ENCODE measurements at places on chromosomes 6 and 20.
A peak's percentile ranks its signal among the peaks of the same experiment; 100 is the strongest.

DNA sequence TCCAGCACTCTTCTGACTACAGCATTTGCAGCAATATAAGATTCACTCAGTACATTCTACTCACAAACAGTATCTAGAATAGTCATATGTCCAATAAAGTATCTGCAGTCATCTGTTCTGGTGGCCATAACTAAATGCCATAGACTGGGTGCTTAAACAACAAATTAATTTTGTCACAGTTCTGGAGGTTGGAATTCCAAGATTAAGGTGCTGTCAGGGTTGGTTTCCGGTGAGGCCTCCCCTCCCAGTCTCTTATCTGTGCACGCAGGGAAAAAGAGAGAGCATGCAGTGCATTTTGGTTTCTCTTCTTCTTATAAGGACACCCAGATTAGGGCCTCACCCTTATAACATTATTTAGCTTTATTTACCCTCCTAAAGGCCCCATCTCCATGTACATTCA is 21.3 kb upstream of the NUS1 start:
- no peak for DNase-seq

- DNase-seq: no peak
These were observed 22.3 kb downstream of the ELOVL5 start for GRCh38 chr6:53326372-53327016.

GRCh38 chr6:3782876-3783832 is 31.6 kb upstream of the PXDC1 start:
- no peak for DNase-seq

- DNase-seq: no peak
These were observed 243.3 kb downstream of the SOX4 start for GRCh38 chr6:21836772-21837425.

DNA sequence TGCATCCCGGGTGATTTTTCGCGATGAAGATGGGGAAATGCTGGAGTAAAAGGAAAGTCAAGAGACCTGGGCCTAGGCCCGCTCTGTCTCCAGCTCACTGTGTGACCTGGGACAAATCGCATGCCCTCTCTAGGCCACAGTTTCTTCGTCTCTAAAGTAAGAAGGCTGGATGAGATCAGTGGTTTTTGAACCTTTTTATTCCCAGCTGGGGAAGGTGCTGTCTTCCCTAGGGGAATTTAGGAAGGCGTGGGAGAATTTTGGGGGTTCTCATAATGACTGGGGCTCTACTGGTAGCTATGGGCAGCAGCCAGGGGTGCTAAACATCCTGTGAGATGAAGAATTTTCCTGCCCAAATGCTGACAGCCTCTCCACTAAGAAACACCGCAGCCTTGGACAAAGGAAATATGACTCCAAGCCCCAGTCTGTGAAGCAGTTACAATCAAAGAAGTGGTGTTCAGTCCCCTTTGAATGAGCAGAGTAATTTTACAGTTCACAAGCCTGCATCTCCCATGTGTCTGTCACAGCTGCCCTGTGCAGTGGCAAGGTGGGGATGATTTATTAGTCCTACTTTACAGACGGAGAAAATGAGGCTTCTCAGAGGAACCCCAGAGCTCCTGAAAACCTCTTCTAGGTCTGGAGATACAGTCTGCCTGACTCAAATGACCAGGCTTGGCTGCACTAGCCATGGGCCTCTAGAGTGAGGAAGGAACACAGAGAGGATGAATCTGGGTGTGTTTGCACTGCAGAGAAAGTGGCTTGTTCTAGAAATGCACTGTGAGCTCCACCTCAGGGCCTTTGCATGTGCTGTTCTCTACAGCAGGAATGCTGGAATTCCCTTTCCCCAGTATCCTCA is 57.2 kb downstream of the RAB44 start:
- DNase-seq: no peak

- DNase-seq: no peak
These were observed 40.2 kb downstream of the ITCH start for GRCh38 chr20:34403063-34403827.

- DNase-seq: no peak
These were observed 7.0 kb downstream of the HELZ2 start for GRCh38 chr20:63567136-63567385.

DNA sequence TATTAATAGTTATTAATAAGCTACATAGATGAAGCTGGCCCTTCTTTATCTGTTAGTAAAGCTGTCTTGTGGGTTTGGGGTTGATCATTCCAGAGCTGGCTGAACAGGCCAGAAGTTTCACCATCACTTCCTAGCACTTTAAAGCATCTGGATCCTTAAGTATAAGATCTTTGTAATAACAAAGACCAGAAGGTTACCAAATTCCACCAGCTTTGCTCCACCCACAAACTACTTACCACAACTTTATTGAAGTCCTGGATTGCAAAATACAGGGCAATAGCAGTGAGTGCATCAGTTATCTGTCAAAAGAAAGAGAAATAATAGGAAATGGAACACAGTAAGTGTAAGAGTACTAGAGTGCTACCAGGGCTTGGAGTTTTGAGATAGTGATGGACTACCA is 33.0 kb downstream of the PIGU start:
- DNase-seq: no peak

DNA sequence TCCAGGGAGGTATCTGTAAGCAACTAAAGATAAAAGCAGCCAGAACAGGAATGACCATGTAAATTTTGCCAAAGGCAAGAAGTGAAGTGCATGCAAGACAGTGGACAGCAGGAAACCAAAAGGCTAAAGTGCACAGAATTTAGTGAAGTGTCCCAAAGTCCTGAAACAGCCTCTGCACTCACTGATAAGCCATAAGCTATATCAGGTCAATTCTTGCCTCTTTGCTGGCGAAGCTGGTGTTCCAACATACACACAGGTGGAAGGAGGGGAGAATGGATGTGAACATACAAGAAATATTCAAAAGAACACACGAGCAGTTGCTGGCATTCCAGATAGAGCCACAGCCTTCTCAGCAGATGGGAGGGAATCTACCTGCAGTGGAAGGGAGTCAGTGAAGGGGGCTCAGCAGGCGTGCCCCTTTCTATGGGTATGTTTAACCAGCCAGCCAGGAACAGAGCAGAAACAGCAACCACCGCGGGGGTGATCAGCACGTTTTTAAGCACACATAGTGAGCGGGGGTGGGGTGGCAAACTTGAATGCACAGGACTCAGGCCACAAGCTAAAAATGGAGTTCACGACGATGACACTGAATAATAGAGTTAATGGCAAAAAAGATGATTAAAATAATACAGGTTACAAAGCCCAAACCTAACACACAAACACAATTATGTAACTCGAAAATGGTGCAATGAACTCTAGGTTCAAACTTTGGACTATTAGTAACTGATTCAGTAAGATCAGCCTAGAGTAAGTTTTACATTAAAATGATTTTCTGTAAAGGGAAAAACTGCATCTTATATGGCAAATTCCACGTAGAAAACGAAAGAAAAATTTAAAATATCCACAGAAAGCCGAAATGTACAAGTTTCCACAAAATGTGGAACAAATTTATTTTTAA is 1.2 kb downstream of the ECI2 start:
- peak; percentile 18 for DNase-seq

- no peak for DNase-seq
These were observed 103.4 kb downstream of the PREX1 start for GRCh38 chr20:48724382-48724781.

GRCh38 chr6:30912746-30913520 is 1.1 kb upstream of the VARS2 start:
- DNase-seq: no peak

- DNase-seq: no peak
These were observed at the start of gene WFDC8 for GRCh38 chr20:45579184-45579583. Gene WFDC8 (minus strand): TSS chr20:45579284. CDS start chr20:45579247, 37 bp downstream.

DNA sequence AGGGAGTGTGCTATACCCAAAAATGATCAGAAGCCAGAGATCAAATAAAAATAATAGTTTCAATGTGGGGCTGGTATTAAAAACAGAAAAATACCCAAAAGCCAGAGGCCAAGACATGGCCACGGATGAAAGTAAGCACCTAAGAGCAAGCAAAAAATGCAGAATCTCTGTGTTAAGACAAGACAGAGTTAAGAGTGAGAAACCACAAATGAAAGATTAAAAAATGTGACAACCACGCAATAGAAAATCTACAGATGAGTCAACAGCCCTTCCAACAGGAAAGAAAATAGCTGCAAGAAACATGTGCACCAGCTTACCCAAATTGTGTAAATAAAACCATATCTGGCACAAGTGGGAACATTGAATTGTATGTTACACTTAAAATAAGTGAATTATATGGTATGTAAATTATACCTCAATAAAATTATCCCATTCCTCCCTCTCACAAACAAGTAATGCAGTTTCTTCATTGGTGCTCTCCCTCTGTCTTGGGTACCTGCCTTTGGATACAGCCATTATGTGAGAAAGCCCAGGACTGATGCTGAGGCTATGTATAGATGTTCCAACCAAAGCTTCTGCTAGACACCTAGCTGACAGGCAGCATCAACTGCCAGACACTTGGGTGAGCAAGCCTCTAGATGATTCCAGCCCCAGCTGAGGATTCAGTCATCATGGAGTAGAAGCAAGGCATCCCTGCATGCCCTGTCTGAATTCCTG is 55.3 kb upstream of the UFL1 start:
- peak; percentile 8 for DNase-seq

DNA sequence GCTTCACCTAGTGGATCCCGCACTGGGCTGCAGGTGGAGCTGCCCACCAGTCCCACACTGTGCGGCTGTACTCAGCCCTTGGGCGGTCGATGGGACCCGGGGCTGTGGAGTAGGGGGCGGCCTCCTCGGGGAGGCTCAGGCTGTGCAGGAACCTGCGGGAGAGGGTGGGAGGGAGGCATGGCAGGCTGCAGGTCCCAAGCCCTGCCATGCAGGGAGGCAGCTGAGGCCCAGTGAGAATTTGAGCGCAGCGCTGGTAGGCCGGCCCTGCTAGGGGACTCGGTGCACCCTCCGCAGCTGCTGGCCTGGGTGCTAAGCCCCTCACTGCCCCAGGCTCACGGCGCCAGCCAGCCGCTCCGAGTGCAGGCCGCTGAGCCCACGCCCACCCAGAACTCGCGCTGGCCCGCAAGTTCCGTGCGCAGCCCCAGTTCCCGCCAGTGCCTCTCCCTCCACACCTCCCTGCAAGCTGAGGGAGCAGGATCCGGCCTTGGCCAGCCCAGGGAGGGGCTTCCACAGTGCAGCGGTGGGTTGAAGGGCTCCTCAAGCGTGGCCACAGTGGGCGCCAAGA is 1407.6 kb downstream of the EPHA7 start:
- DNase-seq: no peak

DNA sequence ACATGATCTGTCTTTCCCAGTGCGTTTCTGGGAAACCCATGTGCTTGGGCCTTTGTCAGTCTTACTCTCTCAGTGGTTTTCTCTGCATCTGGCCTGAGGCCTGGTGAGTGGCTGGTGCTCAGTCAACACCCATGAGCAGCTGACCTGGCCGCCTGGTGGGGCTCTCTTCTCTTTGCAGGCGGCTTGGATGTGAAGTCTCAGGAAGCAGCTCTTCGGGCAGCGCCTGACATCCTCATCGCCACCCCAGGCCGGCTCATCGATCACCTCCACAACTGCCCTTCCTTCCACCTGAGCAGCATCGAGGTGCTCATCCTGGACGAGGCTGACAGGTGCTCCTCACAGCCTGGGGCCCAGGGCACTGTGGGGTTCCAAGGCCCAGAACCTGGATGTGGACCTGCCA is 10.8 kb downstream of the DDX27 start:
- DNase-seq: no peak

GRCh38 chr6:56514395-56514794 is 128.3 kb downstream of the DST start:
- no peak for DNase-seq

GRCh38 chr20:36460648-36461599 is 80.4 kb upstream of the MYL9 start:
- peak; percentile 85 for DNase-seq

DNA sequence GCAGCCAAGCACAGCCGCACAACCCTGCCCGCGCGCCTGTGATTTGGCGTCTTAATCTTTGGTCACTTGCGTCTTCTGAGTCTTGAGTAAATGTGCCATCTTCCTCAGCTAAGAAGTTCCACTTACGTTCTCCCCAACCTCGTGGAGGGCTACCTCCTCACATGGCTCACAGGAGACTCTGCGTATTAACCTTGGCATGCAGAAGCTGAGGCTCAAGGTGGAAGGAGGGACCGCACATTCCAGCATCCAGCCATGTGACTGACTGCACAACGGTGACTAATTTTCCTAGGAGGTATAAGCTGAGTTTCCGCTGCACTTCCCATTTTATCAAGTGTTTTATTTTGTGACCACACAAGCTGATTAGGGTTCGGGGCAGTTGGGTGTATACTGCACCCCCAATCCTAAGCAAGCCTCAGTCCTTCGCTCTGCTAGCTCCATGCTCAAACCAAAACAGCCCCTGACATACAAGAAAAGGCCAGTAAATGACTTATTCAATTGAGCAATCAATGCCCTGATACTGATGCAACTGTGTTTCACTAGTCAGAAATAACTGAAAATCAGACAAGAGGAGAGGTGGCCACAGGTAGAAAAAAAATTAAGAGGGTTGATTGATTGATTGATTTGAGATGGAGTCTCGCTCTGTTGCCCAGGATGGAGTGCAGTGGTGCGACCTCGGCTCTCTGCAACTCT is 7.0 kb downstream of the BEND3 start:
- DNase-seq: no peak

DNA sequence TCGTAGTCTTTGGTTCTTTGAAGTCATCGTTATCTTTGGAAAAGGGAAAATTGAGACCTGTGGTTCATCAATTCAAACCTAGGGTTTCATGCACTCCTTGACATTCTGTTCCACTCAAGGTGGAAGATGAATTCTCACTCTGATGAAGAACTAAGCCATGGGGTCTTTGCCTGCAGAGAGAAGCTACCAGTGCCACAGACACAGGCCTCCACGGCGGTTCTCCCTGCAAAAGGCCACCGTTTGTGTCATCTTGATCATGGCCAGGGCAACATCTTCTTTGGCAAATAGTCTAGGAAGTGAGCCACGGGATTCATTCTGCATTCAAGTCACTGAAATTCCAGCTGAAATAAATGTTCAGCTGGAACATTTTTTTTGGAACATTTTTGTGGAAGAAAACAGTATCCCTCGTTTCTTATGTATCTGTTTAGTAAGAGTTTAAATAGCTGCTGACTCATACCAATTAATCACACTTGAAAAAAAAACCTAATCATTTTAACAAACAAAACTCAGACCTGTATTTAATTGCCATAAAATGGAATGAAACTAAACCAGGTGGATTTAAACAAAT is 206.0 kb upstream of the FOXQ1 start:
- no peak for DNase-seq
